ENCODE measurements at places on chromosomes 7 and 10.

DNA sequence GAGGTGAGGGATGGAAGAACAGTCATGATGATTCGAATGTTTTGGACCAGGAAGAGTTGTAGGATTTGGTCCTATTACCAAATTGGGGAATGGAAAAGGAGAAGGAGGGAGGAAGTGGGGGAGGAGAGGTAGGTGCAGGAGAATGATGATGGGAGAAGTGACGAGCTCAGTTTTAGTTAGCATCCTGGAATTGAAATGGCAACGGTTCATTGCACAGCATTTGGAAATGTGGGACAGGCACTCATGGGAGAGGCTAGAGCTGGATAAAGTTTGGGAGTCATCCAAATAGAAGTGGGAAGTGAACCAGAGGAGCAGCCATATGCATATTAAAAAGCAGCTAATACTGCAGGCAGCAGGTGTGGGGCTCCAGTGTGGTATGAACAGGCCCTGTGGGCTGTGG is 253.6 kb downstream of the SORCS3 start:
- no peak for DNase-seq

- DNase-seq = no peak
Measured at GRCh38 chr7:107210400-107210799, 41.6 kb downstream of the HBP1 start.

GRCh38 chr7:101538596-101539459 is 90.3 kb downstream of the MYL10 start:
- peak; percentile 33 for DNase-seq

- no peak for DNase-seq
Measured at GRCh38 chr10:112811741-112812551, 138.1 kb upstream of the TCF7L2 start.

DNA sequence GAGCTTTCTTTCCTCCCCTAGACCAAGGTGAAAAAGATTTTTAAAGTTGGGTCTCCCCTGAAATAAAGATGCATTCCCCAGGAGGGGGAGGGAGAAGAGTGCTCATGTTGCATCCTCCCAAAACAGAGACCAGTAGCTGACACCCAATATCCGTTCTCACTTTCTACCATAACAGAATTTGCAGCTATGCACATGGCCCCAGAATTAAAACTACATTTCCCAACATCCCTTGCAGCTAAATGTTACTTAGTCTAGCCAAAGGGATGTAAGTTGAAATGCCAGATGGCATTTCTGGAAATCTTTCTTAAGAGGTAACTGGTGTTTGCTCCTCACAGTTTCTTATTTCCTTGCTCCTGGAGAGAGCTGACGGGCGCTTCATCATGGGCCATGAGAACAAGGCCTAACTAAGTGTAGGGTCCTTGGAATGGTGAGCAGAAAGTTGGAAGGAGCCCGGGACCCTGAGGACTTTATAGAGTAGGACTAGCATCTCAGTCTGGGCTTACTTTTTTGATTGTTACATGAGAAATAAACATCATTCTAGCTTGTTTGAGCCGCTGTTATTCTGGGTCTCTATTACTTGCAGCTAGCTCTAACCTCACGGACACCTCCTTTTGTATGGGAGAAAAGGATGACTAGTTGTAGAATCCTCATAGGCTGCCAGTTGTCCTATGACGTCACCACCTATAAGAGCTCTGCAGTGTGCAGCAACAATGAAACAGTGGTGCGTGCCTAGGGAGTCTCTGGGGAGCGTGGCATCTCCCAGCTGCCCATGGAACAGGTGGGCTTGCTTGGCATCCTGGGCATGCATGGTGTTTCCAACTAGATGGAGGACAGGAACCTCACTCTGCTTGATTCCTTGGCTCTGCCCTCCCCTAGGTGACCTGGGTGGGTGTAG is 46.1 kb upstream of the EXOC6 start:
- no peak for DNase-seq

All from CD4-positive, alpha-beta T cell treated with Interleukin-6 at 100 ng/mL for 8 hours (primary cell).